Activated CD8-positive, alpha-beta T cell treated with anti-CD3 and anti-CD28 coated beads for 36 hours (primary cell): ENCODE measurements at places on chromosomes 1 and 21.

DNA sequence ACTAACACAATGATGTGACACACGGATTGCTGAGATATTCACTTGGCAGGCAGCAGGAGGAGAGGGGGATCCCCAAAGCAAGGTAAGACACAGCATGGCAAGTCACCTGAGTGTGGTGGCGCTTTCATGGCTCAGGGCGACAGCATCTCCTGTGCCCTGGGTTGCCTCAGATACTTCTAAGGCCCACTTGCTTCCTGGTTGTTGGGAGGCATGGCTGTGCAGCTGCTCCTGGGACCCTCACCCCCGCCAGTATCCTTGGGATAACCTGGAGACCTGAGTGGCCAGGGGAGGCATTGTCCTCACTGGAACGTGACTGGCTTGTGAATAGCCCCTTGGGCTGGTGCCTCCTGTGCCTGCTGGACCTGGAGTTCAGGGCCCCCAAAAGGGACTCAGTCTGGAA is 69.8 kb downstream of the STUM start:
- no peak for DNase-seq

- DNase-seq: no peak
Measured at GRCh38 chr1:10980094-10980577, 32.3 kb upstream of the TARDBP start.

DNA sequence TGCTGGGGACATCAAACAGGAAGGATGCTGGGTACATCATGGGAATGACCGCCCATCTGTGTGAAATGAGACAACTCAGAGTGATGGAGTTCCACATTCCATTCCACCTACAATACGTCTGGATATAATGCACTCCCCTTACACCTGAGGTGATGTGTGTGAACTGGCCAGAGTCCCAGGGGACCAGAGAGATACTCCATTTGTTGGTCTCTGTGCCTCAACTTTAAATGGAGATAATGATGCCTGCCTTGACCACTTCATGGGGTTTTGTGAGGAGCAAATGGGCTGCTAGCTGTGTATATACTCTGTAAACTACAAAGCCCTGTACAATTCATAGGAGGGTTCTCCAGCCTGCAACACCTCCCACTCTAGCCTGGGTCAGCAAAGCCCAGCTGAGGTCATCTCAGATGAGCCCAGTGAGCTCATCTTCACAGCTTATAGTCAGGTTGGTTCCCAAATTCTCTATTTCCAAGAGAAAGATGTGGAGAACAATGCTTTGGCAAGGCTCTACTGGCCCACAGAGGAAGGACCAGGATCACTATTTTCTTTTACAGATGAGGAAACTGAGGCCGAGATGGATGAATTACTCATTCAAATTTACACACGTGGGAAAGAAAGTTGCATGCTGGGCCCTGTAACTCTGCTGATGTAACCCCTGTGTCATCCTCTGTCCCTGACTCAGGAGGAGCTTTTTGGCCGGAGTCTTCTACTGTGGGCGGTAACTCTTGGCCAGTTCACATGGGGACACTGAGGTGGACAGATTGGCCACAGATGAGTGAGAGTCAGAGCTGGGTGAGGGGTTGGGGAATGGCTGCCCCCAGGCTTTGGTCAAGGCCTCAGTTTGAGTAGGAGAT is 105.6 kb upstream of the GCLM start:
- no peak for DNase-seq

DNA sequence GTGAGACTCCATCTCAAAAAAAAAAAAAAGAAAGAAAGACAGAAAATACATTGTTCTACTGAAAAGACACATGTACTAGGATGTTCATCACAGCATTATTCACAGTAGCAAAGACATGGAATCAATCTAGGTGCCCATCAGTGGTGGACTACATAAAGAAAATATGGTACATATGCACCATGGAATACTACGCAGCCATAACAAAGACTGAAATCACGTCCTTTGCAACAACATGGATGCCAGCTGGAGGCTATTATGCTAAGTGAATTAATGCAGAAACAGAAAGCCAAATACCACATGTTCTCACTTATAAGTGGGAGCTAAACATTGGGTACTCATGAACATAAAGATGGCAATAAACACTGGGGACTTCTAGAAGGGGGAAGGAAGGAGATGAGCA is 48.9 kb upstream of the SLC19A2 start:
- no peak for DNase-seq

DNA sequence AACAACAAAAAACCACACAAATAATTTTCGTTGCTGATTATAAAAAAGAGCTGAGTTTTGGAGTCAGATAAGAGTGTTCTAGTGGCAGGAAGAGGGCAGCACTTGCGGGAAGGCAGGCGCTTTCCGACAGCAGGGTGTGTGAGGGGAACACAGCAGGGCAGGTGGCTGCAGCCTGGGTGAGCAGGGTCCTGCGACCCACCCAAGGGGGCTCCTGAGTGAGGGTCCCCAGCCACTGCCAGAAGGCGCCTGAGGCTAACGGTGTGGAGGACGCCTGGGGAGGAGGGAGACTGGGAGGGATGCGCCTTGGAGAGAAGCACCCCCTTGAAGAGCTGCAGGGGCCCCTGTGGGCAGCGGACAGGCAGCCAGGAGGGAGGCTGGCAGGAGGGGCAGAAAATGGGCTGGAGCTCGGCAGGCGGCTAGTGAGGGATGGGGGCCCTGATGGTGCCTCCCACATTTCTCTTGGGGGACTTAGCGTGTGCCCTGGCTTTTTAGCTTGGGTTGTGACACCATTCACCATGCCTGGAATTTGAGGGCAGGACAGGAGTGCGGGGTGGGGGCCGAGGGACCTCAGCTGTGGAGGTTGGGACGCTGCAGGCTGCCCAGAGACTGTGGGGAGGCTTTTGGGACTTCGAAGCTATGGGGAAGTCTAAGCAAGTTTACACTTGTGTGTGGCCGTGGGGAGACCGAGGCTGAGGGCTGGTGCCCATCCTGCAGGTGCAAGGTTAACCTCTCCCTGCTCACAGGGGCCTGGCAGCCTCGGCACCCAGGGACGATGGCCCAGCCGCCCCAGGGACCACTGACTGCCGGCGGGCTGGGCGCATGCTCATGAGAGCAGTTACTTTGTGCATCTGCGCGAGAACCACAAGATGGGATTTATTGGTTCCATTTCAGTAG is 111.4 kb downstream of the SIK1 start:
- DNase-seq: peak; percentile 34

DNA sequence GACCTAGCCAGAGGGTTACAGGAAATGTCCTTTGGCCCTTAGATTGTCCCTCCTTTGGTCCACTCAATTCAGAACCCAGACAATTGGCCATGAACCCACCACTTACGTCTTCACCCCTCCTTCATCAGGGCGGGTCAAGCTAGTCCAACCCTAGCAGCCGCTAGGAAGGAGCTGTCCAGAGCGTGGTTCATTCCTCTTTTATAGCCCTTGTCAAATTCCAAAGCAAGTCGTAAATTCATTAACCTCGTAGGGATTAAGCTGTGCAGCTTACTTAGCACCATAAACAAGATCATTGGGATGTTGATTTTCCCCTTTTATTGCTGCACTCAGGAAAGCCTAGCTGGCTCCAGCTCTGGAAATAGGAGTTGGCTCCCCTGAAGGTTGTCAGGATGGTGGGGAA is 90.1 kb downstream of the TMEM53 start:
- DNase-seq: no peak

GRCh38 chr1:81398041-81398440 is 402.7 kb upstream of the ADGRL2 start:
- no peak for DNase-seq

GRCh38 chr1:181931873-181932272 is 129.6 kb downstream of the ZNF648 start:
- no peak for DNase-seq

GRCh38 chr1:1781526-1781903 is 3.2 kb upstream of the NADK start:
- DNase-seq: peak; percentile 21

- no peak for DNase-seq
Measured at GRCh38 chr1:179937668-179938254, 16.8 kb upstream of the CEP350 start.
